Activated T-helper 2 cell treated with anti-CD3 and anti-CD28 coated beads, Interferon-gamma antibody, Interleukin-2, Interleukin-4, amounts not matched to agents 10 μg/mL and 5 μg/mL and 100 μg/mL, durations not matched to agents 14 hours and 24 hours and 36 hours (primary cell): ENCODE measurements at places on chromosomes 5 and 9.

DNA sequence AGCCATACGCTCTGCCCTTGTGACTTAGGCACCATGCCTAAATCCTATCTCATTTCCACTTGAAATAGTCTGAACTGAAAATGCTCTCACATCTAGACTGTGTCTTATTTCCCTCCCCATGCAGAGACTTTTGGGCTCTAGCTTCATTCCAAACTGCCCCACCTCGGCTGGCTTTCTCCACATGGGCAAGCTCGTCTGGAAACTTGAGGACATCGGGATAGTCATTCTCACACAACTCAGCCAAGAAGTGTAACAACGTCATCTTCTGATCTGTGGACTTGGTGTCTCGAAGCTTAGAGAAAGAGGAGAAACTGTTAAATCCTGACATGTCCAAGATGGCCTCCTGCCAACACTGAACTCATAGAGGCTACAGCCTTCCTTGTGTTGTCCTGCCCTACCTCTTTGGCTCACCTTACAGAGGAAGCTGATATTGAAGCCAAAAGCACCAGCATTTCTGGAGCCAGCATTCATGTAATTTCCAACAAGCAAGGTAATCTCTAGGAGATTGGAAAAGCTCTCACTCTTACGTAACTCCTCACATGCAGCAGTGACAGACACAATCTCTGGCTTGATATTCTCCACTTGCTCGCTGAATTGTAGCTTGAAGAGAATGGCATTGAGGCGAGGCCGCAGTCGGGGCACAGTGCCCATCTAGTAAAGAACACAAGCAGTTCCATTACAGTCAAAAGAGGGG, 39.6 kb downstream of the PCDHGC5 start:
- no peak for DNase-seq

- DNase-seq = no peak
Measured at GRCh38 chr9:34610434-34611206, 1.3 kb downstream of the RPP25L start.

- DNase-seq = no peak
Measured at GRCh38 chr9:127122176-127123063, at the start of gene ANGPTL2. ANGPTL2 (minus strand) TSS chr9:127122635; CDS start chr9:127108731, 13,904 bp downstream.

DNA sequence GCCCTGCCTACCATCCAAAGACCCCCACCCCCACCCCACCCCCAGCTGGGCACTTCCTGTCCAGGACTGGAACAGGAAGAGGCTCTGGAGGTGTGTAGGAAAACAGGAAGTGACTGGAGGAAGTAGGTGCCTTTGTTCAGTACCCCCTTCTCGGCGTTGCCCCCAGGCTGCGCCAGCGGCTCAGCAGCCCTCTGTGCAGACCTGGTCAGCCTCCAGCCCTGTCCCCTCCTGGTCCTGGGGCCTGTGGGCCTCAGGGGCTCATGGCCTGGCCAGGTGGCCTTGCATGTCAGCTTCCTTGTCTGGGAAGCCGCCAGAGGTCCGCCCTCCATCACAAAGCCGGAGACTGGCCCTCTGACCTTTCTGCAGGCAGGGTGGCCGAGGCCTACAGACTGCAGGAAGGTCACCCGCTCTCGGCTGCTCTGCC, 26.0 kb downstream of the FLT4 start:
- DNase-seq = no peak

- no peak for DNase-seq
Measured at GRCh38 chr5:149857499-149857898, 87.1 kb downstream of the PDE6A start.

- no peak for DNase-seq
Measured at GRCh38 chr5:147791181-147791580, 8.7 kb upstream of the JAKMIP2 start.

- DNase-seq = no peak
Measured at GRCh38 chr9:5587024-5587423, 41.9 kb upstream of the RIC1 start.

DNA sequence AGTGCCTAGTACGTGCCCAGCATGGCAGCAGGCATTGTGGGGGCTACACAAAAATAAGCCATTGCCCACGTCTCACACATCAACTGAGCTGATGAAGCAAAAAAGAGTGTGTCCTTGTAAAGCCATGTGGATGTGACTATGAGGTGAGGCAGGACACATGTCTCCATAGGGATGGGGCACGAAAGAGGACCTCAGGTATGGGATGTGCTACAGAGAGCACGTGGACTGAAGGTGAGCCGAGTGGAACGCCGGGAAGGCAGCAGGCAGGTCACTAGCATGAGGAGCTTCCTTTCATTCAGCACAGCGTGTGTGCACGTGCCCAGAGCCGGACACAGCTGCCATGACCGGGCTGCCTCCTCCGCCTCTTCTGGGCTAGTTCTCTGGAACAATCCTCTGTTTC, 429.8 kb downstream of the SPOCK1 start:
- DNase-seq = no peak

GRCh38 chr9:36888551-36888950, 145.5 kb downstream of the PAX5 start:
- DNase-seq = no peak

DNA sequence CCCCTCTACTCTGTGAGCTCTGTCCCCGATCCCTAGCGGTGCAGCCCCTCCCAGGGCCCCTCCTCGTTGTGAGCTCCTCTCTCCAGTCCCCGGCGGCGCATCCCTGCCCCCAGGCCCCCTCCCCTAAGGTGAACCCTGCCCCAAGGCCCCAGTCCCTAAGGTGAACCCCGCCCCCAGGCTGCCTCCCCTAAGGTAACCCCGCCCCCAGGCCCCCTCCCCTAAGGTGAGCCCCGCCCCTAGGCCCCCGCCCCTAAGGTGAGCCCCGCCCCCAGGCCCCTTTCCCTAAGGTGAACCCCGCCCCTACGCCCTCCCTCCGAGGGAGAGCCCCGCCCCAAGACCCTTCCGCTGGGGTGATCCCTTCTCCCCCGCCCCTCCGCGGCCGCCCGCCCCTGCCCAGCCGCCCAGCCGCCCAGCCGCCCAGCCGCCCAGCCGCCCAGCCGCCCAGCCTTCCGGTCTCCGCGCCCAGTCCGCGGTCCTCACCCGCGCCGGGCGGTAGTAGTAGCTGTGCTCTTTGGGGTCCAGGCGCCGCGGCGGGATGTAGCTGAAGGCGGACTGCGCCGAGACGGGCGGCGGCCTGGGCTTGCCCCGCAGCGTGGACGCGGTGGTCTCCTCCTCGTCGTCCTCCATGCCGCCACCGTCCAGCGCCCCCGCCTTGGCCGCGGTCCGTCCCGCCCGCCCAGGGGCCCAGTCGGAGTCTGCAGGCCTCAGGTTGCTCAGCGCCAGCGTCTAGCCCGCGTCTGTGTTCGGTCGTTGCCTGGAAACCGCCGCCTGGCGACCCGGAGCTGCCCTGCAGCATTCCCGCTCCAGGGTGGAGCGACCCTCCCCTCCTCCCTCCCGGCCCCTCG, at the start of gene CFAP90:
Gene CFAP90, minus strand, starts transcription at position 739 of the 845 bp plus-strand sequence. Its CDS starts 112 bp downstream, at position 627.
- DNase-seq = no peak

DNA sequence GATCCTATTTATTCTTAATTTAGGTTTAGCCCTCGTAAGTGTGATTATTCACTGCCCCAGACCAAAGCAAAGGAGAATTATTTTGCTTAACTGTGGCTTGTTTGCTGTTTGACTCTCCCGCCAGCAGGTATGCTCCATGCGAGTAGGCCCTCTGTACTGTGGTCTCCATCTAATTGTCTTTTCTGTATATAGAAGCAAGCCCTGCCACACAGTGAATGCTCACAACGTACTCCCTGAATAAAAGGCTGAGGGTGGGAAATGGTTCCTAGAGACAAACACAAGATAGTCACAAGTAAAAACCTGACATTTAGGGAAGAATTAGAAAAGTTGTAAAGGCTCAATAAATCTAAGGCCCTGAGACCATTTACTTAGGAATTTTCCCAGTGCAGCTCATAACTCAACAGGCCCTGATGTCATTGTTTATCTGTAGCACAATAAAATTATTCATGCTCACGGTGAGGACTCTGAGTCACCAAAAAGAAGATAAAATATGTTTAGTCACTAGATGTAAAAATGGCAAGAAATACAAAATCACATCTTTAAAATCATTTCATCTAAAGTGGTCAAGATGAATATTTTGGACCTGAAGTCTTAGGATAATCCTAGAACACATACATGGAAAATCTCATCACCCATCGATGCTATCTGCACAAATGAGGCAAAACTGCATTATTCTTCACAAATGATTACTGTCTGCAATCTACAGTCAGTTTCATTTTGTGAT, 473.2 kb downstream of the ENC1 start:
- DNase-seq = no peak

- no peak for DNase-seq
Measured at GRCh38 chr5:170655476-170655875, 128.0 kb upstream of the GABRP start.

DNA sequence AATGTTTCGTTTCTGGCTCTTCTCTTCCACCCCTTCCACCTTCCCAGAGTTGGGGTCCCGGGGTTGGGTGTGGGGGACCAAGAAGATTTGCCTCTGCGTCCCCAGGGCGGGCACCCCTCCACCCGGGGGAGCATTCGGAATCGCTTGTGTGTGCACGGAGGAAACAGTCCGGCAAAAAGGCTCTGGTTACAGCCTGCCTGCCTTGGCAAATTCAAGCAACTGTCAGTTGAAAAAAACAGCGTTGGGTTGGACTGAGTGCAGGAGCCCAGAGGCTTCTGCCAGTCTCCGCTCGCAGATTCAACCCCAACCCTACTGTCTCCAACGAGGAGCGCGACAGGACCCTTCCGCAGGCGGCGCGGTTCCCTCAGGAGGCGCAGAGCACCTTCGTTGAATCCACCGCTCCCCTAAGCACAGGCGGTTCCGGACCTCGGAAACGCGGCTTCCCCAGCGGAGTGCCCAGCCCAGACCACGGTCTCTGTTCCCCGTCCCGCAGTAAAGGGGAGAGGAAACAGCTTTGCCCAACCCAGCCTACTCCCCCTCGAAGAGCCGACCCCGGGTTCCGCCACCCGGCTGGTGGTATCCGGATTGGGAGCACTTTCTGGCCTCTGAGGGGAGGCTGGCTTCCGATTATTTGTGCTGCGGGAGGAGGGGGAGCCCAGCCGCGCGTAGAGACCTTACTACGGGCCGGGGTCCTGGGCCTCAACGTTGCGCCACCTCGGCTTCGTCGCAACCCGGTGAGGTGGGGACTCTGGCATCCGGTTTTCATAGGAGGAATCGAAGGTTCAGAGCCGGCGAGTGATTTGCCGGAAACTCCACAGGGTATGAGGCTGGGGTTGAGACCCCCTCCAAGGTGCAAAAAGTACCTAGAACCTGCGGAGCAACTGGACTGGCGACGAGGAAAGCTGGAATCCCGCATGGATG, 9.6 kb downstream of the LHX6 start:
- no peak for DNase-seq

GRCh38 chr5:160020964-160021363, 12.0 kb downstream of the TTC1 start:
- DNase-seq = no peak

- no peak for DNase-seq
Measured at GRCh38 chr5:1319436-1320256, 24.8 kb upstream of the TERT start.

DNA sequence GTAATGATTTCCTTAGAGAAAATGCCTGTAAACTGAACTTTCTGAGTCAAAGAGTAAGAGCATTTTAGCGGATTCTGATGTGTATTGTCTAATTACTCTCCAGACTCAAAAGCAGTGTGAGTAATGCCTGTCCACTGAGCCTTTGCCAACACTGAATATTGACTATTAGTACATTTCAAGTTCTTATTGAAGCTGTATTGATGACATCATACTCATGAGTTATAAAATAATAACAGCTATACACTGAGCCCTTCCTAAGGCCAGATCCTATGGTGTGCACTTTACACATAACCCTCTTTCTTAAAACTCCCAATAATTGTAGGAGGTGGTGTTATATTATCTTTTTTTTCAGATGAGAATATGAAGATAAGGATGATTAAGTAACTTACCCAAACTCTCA, 152.8 kb upstream of the TRPC7 start:
- DNase-seq = no peak

DNA sequence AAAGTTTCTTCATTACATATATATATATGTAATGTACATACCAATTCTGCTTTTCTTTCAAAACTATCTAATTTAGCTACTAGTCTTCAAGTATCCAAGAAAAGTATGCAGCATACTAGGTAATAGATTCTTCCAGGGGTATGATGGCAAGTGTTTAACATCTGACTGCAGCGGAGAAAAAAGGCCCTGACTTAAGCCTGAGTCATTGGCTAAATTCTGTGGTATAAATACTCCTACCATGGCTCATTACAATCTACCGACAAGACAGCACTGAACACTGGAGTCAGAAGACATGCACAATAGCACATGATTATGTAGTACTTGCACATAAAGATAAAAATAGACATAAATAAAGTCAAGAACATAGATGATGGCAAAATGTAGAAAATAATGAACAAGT, 439.9 kb downstream of the BRINP1 start:
- no peak for DNase-seq

DNA sequence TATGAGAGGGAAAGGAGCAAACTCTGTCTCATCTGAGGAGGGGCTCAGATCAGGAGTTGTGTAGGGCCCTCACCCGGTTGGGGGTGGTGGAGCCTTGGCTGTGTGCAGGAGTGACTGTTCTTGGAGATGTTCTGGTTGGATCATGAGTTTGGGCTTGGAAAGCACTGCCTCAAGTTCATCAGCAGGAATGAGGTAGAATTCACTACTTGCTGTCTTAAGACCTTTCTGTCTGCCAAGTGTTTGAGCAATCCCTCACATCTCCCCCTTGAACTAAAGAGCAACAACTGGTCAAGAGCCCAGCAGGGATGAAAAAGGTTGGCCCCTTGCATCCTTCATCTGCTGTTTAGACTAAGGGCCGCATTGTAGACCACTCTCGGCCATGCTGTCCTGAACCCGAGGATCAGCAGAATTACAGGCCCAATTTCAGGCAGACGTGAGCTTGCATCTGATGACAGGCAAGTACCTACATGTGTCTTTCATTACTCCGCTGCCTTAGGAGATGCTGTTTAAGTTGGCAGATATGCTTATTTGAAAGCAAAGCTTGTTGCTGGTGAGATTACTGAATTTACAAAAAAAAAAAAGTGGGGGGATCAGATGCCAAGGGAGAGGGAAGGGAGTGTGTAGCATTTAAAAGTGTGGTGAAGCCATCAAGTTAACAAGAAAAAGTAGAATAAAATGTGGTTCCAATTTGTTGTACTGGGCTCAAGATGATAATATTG, 36.4 kb downstream of the PIK3R1 start:
- DNase-seq = no peak

DNA sequence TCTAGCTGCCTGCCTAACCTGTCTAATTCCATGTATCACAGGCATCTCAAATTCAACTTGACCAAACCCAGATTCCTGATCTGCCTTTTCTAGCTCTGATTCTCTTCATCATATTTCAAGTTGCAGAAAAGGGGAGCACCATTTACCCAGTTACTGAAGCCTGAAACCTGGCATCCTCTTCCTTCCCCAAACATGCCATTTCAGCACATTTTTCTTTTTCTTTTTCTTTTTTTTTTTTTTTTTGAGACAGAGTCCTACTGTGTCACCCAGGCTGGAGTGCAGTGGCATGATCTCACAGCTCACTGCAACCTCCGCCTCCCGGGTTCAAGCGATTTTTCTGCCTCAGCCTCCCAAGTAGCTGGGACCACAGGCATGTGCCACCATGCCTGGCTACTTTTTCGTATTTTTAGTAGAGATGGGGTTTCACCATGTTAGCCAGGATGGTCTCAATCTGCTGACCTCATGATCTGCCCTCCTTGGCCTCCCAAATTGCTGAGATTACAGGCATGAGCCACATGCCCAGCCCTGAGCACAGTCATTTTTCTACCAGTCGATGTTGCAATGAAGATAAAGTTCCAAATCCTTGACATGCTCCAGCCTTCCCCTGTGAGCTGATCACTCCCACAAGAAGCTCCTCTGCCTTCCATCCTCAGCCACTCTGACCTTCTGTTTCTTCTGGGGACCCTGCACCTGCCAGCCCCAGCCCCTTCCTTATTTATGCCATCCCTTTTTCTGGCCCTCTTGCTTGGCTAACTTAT, 32.2 kb downstream of the ACER2 start:
- no peak for DNase-seq

GRCh38 chr5:52922384-52922783, 66.8 kb upstream of the ITGA2 start:
- no peak for DNase-seq
